HT1080 (cell line): ENCODE measurements at places on chromosomes 5 and 9.

DNA sequence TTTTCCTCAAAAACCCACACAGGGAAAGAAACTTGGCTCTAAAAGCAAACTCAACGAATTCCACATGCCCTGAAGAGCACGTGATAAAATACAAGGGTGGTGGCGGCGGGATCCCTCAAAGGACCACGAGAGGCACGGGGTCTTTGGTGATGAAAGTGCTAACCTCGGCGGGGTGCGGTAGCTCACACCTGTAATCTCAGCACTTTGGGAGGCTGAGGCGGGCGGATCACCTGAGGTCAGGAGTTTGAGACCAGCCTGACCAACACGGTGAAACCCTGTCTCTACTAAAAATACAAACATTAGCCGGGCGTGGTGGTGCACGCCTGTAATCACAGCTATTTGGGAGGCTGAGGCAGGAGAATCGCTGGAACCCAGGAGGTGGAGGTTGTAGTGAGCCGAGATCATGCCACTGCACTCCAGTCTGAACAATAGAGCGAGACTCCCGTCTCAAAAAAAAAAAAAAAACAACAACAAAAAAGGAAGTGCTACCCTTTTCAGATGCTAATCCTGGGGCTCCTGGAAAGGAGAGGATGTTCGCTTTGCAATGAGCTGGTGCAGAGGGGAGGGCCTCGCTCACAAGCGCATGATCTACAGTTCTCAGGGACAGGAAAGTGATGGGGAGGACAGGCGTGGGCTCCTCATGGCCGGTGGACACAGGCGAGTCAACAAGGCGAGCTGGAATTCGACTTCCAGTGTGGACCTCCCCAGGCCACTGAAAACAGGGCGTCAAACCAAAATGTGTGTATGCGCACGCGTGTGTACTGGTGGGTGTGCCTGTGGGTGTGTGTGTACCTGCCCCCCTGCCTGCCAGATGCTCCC lies 54.1 kb downstream of the USP20 start:
- no peak for DNase-seq

DNA sequence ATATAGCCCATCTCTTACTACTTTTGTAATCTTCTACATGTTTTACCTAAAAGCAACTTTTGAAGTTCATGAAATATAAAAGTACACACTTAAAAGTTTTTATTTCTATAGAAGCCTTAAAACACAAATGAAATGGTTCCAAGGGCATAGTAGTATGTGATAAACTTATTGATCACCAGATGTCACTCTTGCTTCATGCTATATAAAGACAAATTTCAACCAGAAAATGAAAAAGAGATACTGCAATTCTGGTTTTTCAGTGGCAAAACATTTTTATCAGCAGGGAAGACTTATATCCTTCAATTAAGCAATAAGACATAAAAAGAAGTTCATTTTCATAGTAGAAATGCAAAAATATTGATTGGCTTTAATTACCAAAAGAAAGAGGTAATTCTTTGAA lies 69.4 kb upstream of the FBXL17 start:
- no peak for DNase-seq

- DNase-seq = no peak
Measured at GRCh38 chr9:78453450-78453849, 156.5 kb downstream of the PSAT1 start.

DNA sequence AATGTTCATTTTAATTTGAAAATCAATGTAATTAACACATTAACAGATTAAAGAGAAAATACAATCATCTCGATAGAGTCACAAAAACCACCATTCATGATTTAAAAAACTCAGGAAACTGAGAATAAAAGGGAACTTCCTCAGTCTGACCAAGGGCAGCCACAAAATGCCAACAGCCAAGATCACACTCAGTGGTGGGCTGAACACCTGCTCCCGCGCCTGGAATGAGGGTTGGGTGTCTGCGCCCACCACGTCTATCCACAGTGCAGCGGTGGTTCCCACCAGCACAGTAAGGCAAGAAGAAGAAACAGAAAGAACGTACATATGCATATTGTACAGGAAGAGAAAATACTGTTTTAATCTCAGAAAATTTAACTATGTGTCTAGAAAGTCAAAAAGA lies 11.7 kb upstream of the NSMF start:
- no peak for DNase-seq

DNA sequence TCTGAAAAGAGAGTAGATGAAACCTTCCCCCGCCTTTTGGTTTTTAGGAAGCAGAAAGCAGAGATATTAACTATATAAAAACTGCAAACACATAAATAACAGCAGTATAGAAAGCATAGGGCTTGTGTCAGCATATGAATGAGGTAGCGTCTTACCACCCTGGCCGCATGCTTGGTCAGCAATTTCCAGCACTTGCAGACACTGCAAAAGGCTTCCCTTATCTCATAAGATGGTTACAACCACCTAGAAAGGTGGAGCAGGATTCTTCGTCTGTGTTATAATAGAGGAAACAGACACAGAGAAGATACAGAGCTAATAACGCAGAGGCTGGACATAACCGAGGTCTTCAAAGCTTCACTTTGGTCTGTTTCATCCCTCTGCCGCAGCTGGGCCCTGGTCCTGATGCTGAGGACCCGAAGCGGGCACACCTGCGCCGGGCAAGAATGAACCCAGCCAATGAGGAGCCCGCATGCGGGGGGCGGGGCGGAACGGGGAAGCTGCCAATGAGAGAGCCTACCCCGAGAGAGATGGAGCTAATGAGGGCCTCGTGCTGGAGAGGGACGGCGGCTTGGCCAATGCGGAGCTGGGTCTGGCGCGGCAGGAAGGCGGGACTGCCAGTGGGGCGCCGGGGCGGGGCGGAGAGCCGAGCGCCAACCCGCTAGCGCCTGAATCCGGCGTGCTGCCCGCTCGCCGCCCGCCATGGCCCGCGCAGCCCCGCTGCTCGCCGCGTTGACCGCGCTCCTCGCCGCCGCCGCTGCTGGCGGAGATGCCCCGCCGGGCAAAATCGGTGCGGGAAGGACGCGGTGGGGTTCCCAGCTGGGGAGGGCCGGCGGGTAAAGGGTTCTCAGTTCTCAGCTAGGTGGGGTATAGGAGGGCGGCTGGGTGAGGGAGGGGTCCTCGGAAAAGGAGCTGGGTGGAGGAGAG lies at the start of gene PCYOX1L:
Gene PCYOX1L (plus strand): TSS at position 677 of the 924 bp plus-strand sequence. CDS start 23 bp downstream, at position 700.
- DNase-seq = peak; percentile 92

DNA sequence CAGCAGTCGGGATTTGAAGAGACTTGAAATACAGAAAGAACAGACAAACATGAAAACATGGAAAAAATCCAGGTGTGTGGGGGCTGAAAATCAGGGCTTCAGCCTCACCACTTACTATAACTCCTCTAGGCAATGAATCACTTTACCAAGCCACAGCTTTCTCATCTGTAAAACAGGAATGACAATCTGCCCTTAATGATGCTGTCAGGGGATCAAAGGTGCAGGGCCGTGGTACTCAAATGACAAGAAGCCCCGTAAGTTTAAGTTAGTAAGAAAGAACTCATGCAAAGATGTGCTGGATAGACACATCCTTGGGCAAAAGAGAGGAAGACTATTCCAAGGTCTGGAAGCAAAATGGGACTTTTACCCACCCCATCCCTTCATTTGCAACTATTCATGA lies 34.7 kb downstream of the FBXW2 start:
- no peak for DNase-seq

DNA sequence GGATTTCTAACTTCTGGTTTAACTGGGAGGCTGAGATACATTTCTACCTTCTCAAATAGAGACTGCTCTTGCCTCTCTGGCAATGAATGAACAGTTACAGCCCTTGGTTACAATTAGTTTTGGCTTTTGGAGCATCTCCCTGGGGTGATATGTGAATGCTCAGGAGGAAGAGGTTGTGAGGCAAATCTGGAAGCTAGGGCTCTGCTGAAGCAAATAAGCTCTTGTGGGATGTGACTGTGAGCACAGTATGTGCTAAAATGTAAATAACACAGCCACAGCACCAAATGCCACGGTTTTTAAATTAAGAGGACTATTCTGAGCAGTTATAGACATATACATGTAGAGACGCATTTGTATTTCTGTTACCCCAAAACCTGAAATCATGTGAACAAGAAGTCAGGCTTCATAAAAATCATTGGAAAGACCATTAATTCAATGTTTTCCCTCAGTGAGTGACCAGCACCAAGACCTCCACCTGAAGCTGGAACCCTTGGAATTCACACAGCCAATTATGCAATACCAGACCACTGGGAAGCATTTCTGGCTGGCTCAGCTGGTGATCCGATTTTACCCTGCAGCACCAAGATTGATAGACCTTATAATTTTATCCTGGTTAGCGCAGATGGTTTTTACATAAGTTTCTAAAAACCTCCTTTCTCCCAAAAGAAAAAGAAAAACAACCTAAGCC lies 3.0 kb upstream of the SLC44A1 start:
- DNase-seq = no peak

DNA sequence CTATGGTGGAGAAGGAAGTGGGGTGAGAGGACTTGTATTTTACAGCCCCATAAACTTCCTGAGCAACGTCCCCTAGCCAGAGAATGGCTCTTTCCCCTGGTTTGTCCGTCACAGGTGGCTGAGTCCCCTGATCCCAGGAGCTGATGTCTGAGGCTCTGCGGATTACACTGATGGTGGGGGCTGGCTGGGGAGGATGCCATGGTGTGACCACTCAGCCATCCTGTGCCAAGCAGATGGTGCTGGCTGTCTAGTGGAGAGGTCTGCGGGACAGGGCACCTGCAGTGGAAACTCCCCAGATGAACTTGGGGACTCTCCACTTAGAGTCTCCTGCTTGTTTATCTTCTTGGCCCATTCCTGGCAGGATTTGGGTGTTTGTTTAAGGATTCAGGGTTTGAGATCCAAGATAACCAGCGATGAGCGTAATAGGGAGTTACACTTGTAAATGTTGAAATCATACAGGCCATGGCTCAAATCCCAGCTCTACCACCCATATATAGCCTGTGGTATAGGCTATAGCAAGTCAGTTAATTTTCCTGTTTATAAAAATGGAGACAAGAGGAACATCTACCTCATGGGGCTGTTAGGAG lies 4.7 kb upstream of the PTGS1 start:
- DNase-seq = no peak

DNA sequence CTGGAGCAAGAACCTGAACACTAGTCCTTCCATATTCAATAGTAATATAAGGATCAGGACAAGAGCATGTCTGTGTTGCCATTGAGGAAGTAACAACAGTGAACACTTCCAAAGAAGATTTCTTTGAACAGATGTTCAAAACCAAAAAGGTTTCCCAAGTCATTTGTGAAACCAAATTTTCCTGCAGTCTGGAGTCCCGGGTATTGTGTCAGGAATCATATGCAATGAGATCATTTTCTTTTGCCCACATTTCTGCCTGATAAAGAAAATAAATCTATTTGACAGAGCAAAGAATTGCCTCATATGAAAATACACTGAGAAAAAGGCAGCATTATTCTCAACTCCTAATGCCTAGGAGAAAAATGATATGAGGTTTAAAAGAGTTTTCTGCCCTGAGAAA lies 151.7 kb downstream of the SNX18 start:
- no peak for DNase-seq

DNA sequence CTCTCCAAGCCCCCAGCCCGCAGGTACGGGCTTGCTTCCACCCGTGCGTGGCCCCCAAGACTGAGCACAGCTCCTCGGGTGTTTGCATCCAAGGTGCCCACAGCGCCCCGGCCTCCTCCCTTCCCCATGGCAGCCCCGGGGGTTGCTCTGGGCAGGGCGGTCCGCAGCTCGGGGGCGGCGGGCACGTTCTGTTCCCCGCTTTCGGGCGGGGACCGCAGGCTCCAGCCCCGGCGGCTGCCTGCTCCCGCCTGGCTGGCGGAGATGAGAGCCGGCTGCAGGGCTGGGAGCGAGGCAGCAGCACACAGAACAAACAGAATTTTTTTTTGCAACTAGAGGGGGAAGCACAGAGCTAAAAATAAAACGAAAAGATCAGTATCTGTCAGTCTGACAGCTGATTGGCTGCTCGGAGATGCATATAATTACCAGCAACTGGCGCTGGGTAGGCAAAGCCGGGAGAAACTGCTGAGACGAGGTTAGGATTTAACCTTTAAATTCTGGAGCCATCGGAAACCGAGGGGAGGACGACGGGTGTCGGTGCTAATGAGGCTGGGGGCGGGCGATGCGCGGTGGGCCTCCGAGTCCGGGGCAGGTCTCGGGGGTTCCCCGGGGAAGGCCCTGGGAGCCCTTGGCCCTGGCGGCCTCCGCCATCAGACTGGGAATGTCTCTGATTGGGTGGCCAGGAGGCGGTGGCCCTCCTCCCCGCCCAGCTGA lies 142.7 kb upstream of the IER5L start:
- no peak for DNase-seq

GRCh38 chr9:112145886-112146285 lies 29.2 kb downstream of the SUSD1 start:
- DNase-seq = peak; percentile 85

DNA sequence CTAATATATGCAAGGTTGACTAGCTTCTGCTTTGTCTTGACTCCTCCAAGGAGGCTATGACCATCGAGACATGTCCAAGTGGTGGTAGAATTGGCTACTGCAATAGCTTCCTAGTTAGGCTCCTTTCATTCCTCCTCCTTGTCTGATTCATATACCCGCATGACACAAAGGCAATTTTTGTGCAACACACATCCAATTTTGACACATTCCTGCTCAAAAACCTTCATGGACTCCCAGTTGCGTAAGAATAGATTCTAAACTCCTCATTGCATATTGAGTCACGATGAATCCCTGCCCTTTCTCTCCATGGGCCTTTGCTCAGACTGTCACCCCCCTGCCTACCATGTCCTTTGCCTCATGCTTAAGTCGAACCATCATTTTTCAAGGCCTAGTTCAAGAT lies 344.5 kb downstream of the ACTL7B start:
- DNase-seq = peak; percentile 56

- no peak for DNase-seq
Measured at GRCh38 chr9:114069476-114070187, 8.5 kb downstream of the AMBP start.

GRCh38 chr5:169980418-169981053 lies at the start of gene INSYN2B:
Gene INSYN2B (minus strand): TSS chr5:169980495. CDS start chr5:169883898, 96,597 bp downstream.
- peak; percentile 90 for DNase-seq

DNA sequence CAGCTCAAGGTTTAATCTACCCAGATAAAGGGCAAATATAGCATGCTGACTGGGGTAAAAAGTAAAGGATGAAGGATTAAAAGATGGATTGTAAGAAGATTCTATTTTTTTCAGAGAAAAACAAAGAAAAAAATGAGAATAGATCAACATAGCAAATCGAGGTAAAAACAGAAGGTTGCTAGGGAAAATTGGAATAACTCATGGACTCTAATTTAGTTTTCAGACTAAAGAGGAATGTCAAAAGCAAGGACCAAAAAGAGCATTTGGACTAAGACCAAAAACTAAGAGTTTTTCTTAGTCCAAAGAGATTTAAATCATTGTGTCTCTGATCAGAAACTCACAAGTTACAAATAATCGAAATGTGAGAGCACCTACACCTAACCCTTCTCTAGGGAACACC lies 250.7 kb upstream of the PTPRD start:
- no peak for DNase-seq

GRCh38 chr5:573206-573605 lies 38.9 kb upstream of the CEP72 start:
- no peak for DNase-seq
